ENCODE measurements at places on chromosomes 16 and 17.

DNA sequence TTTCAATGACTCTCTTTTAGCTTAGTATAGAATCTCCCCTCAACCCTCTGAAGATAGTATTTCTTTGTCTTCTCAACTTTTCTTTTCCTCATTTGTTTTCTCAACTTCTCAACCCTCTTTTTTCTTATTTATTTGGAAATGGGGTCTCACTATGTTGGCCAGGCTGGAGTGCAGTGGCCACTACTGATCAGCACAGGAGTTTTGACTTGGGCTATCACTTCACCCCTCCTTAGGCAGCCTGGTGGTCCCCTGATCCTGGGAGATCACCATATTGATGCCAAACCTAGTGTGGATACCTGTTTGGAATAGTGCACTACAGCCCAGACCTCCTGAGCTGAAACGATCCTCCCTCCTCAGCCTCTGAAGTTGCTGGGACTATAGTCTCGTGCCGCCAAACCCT, 79.8 kb downstream of the PITPNC1 start:
- DNase-seq: no peak

- DNase-seq: no peak
Measured at GRCh38 chr17:64608571-64608981, 53.5 kb downstream of the SMURF2 start.

DNA sequence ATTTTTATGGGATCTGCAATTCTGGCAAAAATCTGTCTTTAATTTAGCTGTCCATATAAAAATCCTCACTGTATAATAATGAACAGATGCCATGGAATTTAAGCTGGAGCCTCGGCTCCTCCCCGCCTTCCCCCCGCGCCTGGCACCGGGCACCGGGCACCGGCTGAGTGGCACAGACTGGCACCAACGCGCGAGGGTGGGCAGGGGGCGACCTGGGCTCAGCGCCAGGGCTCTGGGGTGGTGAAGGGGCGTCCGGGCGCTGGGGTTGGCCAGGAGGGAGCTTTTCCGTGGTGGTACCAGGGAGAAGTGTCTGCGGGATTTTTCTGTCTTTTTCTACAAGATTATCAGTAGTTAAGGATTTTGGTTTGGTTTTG, 9.1 kb downstream of the NEUROD2 start:
- DNase-seq: no peak

DNA sequence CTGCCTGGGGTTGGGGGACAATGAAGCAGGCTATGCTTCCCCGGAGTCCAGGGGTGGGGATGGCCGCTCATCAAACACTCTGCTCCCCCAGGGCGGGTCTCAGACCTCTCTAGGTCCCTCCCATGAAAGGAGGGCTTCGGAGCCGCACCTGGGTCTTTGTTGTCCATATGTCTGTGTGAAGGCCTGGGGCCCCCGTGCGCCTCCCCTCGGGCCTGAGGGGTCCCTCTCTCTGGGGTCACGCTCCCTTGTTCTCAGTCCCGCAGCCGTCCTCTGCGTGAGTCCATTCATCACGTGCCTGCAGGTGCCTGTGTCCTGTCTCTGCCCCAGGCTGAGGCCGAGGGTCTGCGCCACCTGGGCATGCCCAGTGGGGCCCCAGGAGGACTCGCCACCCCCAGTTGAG, 15.6 kb downstream of the BAHCC1 start:
- DNase-seq: no peak

GRCh38 chr17:76550712-76551615, 11.1 kb downstream of the PRCD start:
- no peak for DNase-seq

DNA sequence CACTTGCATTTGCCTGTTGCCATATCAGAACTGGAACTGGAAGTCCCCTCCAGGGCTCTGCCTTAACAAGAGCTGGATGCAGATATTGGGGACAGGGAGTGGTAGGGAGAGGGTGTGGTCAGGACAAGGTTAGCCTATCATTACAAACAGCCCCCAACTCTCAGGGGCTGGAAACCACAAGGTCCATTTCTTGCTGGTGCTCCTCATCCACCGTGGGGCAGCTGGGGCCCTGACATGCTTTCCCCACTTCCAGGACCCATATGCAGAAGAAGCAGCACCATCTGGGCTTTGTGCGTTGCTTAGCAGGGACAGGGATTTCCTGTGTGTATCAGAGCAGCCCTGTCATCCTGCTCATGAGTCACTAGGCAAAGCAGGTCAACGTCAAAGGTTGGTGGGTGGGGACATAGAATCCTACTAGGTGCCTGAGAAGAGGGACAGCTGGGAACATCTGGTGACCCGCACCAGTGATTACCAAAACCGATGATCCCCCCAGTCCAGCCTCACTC, 26.9 kb downstream of the RGS9 start:
- no peak for DNase-seq

DNA sequence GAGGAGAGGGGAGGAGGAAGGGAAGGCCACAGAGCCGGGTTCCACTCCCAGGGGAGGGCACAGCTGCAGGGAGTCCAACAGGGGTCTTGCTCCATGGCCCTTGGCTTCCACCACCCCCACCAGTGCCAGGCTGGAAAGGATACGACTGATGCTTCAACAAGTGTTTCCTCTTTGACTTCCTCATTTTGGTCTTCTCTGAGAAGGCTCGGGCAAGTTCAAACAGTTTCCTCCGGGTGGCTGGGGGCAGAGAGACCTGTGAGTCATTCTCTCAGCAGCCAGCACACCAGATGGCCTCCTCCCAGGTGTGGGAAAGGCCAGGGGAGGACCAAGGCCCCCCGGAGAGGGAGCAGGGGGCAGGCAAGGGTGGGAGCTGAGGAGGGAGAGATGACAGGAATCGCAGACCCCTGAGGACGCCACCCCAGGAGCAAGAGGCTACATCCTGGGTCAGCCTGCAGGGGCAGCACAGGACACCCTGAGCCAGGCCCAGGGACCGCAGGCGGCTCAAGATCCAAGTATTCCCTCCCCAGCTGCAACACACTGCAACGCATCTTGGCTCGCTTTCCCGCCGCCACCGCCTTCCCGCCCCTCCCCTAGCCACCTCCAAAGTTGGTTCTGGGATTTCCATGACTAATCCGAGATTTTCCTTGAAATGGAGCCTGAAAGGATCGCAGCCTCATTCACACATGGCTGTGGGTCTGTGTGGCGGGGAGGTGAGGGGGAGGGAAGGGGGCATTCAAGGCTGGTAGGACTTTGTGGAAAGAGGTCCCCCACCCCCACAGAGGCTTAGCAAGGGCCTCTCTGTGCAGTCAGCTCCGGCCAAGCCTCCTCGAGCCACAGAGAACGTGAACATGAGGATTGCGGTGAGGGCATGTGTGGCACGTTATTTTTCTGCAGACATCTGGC, 18.4 kb upstream of the MRPS23 start:
- no peak for DNase-seq

GRCh38 chr17:15048933-15049794, 216.0 kb downstream of the PMP22 start:
- no peak for DNase-seq

DNA sequence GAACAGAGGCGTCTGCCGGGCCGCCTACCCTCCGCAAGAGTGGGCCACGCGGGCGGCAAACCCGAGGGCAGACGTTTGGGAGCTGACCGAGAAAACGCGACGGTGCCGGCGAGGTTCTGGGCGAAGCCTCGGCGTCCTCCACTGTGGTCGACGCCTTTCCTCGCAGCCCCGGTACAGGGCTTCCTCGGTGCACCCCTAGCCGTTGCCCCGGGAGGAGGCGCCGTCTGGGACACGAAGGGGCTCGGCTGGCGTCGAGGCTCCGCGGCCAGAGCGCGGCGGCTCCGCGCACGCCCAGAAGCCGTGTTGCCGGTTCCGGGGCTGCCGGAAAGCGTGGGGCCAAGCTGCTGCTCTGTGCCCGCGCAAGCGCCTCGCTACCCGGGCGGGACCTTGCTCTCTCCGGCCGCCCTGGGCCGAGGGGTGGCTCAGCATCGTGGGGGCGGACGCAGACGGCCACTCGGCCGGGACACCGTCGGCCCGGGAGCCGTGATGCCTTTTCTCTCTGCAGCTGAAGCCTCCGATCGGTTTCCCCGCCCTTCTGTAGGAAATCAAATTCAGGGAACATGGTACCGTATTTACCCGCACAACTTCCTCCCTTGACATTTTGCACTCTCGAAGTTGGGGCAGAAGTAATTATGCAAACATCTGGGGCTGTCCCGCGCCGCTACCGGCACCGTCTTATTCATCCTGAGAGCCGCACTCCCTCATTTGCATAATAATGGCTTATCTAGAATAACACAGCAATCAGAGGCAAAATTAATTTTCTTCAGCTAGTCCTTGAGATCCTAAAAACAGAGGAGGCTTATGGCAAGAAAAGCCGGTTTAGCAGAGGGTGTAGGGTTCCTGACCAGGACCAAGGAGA, 7.3 kb upstream of the CBX8 start:
- DNase-seq: no peak

DNA sequence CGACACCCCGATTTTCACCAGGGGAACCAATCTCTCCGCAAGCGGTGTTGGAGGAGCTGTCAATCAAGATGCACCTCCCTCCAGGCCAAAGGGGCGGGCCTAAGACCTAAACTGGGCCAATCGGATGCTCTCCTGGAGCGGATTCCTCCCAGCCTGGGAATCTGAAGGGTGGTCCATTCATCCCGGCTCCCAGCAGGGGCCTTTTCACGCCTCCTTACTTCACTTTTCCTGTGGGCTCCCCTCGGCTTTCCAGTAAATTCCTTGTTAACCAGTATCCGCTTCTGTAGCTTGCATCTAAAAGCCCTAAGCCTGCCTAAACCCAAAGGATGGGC, 17.1 kb downstream of the C16orf74 start:
- DNase-seq: no peak

- no peak for DNase-seq
Measured at GRCh38 chr17:82031303-82031884, at the start of gene RAC3. Gene RAC3, plus strand, starts transcription at chr17:82031678. Its CDS starts 84 bp downstream, at chr17:82031762.

GRCh38 chr16:49116873-49117272, 164.8 kb downstream of the CBLN1 start:
- no peak for DNase-seq

GRCh38 chr17:8701221-8701620, 43.4 kb downstream of the CCDC42 start:
- no peak for DNase-seq

- DNase-seq: no peak
Measured at GRCh38 chr17:83076938-83077337, 2.5 kb upstream of the METRNL start.

DNA sequence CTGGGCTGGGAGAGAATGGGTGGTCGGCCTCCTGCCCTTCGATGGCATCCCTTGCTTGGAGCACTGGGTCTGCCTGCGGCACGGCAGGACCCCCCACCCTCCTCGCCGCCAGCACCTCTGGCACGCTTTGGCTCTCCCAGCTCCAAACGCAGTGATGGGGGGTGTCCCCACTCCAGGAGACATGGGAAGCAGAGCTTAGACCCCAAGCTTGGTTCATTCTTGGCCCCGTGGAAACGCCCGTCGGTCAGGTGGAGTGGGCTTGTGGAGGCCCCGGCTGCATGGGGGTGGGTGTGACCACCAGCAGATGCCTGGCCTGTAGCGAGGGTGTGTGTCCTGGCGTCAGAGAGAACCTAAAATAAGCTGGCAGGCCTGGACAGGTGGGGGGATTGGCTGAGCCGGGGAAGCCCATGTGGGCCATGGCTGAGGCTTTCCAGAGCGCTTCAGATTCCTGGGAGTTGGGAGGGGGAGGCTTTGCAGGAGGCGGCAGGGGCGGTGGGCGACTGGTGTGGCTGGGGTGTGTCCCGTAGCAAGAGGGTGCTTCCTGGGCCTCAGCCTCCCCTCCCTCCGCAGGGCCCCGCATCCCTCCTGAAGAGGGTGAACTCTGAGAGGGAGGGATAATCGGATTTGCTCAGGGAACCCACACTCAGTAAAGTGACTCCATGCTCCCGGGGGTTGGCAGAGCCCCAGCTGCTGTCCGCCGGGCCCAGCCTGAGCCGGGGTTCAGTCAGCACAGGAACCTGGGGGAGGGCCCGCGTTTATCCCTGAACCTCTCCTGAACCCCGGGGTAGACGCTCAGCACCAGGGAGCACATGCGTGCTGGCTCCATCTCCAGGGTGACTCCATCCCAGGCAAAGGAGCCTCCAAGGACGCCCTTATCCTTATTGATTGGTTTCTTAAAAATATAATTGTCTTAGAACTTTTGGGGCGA, 3.4 kb downstream of the CACNA1H start:
- DNase-seq: no peak

DNA sequence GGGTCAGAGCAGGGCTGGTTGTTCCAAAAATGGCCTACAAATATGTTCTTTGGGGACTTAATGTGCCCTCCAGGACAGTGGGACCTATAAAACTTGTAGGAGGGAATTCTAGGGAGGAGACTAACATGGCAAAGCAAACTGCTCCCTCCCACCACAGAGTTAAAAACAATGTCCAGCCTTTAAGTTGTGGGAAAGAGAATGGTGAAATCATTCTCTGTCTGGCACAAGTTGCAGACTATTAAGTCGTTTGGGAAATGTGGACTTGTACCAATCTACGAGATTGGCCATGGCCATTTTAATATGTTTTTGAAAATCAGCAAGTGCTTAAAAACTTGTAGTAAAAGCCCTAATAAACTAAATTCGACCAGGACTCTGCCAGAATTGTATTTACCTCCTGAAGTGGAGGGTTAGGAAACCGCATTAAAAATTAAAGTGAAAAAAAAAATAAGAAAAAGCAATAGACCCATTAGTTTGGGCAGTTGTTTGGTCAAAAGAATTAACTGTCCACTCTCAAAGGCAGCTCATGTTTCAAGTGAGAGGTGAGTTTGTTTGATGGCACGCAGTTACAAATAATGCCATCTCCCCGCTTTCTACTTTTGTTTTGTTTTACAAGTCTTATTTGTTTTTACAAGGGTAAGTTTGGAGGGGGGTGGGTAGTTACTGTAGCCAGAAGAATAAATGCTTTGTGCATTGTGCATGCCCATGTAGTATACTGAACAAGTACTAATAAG, 32.4 kb downstream of the ANKFN1 start:
- no peak for DNase-seq

GRCh38 chr16:21719283-21719682, 55.5 kb downstream of the OTOA start:
- DNase-seq: no peak

GRCh38 chr16:57988929-57989328, 11.5 kb downstream of the ZNF319 start:
- DNase-seq: no peak

GRCh38 chr16:48895142-48895541, 285.2 kb upstream of the N4BP1 start:
- DNase-seq: no peak

DNA sequence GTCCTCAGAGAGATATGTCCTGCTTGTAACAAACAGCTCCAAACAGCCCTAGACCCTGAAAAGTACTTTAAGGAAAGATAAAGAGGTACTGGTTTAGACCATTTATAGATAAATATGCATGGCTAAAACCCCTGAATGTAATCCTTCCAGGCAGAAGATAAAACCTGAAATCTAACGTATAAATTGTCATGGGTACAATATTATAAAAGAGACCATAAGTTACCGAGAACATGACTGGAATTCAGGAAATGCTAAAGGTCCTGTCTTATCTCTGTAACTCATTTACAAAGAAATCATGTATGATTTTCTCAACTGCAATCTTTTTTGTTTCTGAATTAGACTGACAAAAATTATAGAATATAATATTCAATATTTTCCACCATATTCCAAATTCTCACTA, 9.2 kb upstream of the KANSL1 start:
- DNase-seq: no peak
